NCI-H1930 (cell line): ENCODE measurements at places on chromosomes 5 and 9.

DNA sequence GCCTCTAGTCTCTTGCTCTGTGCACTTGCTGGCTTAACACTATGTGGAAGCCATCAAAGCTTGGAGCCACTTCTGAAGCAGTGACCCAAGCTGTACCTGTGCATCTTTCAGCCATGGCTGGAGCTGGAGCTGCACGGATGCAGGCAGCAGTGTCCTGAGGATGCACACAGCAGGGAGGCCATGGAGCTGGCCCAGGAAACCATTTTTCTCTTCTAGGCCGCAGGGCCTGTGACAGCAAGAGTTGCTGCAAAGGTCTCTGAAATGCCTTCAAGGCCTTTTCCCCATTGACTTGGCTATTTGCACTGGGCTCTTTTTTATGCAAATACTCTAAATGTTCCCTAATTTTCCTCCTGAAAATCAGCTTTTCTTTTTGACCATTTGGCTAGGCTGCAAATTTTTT is 12.9 kb upstream of the ZNF484 start:
- no peak for DNase-seq

DNA sequence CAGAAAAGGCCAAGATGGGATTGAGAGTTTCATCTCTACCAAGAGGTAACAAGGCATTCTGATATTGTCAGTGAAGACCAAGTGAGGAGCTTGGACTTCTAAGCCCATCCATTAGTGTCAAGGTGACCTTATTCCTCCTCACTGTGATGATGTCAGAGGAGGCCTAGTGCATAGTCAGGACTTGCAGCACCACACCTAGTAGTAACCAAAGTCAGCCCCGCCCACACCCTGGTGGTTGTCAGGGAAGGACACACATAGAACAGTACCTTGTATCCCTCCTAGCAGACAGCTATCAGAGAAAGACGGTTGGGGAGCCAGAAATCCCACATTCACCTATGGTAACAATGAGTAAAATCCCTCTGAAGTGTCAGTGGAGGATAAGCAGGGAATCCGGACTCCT is 111.7 kb downstream of the AP3B1 start:
- DNase-seq = no peak

- DNase-seq = no peak
Measured at GRCh38 chr9:92298036-92298435, 4.5 kb upstream of the IARS1 start.

DNA sequence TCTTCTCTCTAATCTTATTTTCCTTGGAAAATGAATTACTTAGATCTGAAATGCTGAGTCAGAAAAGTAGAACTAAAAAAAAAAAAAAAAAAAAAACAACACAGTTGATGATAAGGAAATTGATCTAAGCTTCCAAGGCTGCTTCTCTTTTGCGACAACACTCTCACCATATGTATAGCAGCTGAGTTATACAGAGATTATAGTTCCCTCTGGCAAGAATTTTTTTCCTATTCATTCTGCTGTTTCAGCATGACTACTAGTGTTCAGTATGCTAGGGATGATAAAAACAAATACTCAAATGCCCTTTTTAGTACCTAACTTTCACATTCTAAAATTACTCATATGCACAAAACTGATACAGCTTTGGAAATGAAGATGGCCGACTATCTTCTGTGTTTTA is 267.3 kb downstream of the MLLT3 start:
- no peak for DNase-seq

GRCh38 chr5:16934123-16934522 is 2.0 kb downstream of the MYO10 start:
- peak; percentile 61 for DNase-seq
